Mesenteric fat pad (tissue), 1 donor: ENCODE measurements at places on chromosomes 2 and 18. TPM values are rescaled to one million over a fixed set of nuclear protein-coding genes. Genes with fewer than 3 reads are reported as not detected.

DNA sequence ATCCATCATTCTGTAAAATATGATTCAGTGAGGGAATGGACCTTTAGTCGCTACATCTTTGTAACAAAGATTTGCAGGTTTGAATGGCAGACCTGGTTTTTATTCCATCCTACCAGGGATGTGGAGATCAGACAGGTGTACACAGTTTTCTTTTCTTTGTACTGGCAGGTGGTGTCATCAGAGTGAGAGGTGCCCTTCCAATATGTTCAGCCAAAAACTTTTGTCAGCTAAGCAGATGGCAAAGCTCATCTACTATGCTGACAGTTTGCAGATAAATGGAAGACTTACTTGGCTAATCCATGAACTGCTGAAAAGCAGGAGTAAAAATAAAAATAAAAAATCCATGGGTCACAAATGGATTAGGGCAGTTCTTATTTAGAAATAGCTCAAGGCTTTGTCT lies 185.5 kb upstream of the DOK6 start:
- no peak for DNase-seq

Gene FAM210A
- total RNA-seq, result 17.3 TPM

Gene ATP9B
- total RNA-seq, result 28.3 TPM

GRCh38 chr2:225994748-225995405 lies 595.4 kb downstream of the NYAP2 start:
- DNase-seq, result no peak

Gene TPO
- 17.5 TPM for total RNA-seq

Gene CDH19
- 0.35 TPM for total RNA-seq

- DNase-seq, result no peak
Measured at GRCh38 chr2:215811409-215812345, 201.7 kb downstream of the MREG start.

DNA sequence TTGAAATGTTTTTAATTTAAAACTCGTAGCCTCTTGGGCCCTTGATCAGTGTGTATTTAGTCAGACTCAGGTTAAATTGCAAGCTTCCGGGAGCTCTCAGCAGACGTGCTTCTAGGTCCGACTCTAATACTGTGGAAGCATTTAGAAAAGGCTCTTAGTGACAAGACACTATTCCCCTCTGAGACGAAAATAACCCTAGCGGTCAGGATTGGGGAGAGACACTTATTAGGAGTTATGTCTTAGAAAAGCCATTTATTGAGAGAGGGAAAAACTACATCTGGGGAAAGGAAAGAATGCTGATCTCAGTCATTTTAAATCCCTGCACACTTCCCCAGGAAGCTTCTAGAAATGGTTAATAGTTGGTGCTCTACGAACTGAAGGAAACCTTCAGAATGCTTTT lies 110.5 kb upstream of the NCK2 start:
- no peak for DNase-seq

Gene IL36B
- not detected for total RNA-seq

- DNase-seq, result no peak
Measured at GRCh38 chr2:144114760-144115159, 405.2 kb downstream of the ZEB2 start.

Gene HRH4
- 0.39 TPM for total RNA-seq

- no peak for DNase-seq
Measured at GRCh38 chr2:63242747-63243146, 192.1 kb downstream of the OTX1 start.

DNA sequence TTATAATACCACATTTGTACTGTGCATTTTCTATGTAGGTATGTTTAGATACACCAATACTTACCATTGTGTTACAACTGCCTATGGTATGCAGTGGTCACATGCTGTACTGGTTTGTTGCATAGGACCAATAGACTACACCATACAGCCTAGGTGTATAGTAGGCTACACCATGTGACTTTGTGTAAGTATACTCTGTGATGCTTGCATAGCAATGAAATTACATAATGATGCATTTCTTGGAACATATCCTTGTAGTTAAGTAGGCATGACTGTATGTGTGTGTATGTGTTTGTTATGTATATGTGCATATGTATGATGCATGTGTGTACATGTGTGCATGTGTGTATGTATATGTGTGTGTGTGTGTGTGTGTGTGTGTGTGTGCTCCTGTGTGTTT lies 157.6 kb downstream of the TDRD15 start:
- DNase-seq, result no peak

DNA sequence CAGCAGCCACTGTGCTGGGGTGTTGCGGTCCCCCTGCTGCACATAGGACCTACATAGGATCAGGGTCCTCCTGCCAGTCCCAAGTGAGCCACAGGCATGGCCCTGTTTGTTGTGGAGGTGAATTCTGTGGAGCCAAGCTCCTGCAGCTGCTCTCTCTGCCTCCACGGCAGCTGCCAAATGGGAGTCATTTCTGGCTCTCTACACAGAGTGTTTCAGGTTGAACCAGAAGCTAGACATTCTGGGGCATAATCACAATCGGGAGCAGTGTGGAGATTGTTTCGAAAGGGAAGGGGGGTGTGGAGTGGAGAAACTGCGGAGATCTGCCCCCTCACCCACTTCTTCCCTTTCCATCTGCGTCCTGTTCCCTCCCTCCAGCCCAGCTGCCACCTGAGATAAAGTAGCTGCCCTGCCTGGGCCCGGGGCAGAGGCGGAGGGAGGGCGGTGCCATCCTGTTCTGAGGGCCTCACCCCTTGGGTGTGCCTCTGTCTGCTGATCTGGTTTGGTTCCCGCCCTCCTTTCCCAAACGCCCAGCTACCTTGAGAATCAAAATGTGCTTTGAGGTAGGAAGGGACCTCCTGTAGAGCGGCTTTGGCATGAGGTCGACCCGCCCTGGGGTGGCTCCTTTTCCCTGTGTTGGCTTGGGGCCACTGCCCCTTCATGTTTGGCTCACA lies 139.4 kb downstream of the WDSUB1 start:
- no peak for DNase-seq

- DNase-seq, result no peak
Measured at GRCh38 chr2:235746257-235746934, 252.6 kb downstream of the AGAP1 start.

GRCh38 chr2:120683081-120683480 lies 52.6 kb upstream of the GLI2 start:
- peak; percentile 47 for DNase-seq
